Epithelial cell of umbilical artery (primary cell): ENCODE measurements at places on chromosomes 12 and 14. TPM values are rescaled to one million over a fixed set of nuclear protein-coding genes. Genes with fewer than 3 reads are reported as not detected.

Gene HVCN1
- total RNA-seq: 3.6 and 7.4 TPM in 2 replicates

Gene KRT72
- total RNA-seq: not detected in 2 replicates

Gene ANKS1B
- total RNA-seq: 0.46 TPM in 1 of 2 replicates, not detected in the other

Gene MYL6B
- total RNA-seq: 67.9 and 81.5 TPM in 2 replicates

Gene VRTN
- not detected in 2 replicates for total RNA-seq

Gene MMP19
- total RNA-seq: 0.30 and 0.32 TPM in 2 replicates

Gene GPR65
- total RNA-seq: 0.32 TPM in 1 of 2 replicates, not detected in the other

Gene KRT76
- total RNA-seq: not detected in 2 replicates

Gene SMCO2
- not detected in 2 replicates for total RNA-seq

Gene LAG3
- total RNA-seq: under 0.01 and 0.15 TPM in 2 replicates

Gene GAS2L3
- 21.4 and 28.3 TPM in 2 replicates for total RNA-seq

Gene KRT83
- total RNA-seq: not detected in 2 replicates

Gene CMA1
- total RNA-seq: not detected in 2 replicates

Gene MEG3
- 45.1 and 87.2 TPM in 2 replicates for total RNA-seq

Gene CCDC177
- total RNA-seq: not detected in 2 replicates

Gene ANKRD33
- 0.15 and 0.32 TPM in 2 replicates for total RNA-seq

Gene CD163
- total RNA-seq: not detected in 2 replicates

Gene FAM177A1
- 25.3 and 36.2 TPM in 2 replicates for total RNA-seq

Gene AMN
- 0.32 TPM in 1 of 2 replicates, not detected in the other for total RNA-seq

Gene DAO
- not detected in 2 replicates for total RNA-seq
